Stimulated activated naive CD4-positive, alpha-beta T cell (primary cell): ENCODE measurements at places on chromosomes 5 and 9.
A peak's percentile ranks its signal among the peaks of the same experiment; 100 is the strongest.

DNA sequence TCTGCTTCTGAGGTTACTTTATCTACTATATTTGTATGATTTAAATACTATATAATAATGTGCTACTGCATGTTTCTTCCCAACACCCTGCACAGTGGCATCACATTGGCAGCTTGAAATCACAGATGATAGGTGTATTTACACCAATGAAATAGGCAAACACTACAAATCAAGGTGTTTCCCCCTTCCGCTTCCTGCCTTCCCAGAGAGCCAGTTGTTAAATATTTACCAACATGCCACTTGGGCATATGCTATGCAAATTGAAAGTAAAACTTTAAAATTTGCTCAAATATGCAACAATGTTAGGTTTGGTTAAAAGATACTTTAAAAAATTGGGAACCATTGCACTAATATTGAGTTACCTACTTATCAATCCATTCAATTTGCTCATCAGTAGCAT, 58.2 kb upstream of the SMARCA2 start:
- DNase-seq: no peak

- DNase-seq: peak; percentile 79
These were observed 94.4 kb upstream of the IFNE start for GRCh38 chr9:21576331-21577189.

GRCh38 chr5:83151821-83152220, 74.5 kb downstream of the XRCC4 start:
- DNase-seq: no peak

GRCh38 chr9:126497660-126498275, 116.0 kb upstream of the LMX1B start:
- no peak for DNase-seq

DNA sequence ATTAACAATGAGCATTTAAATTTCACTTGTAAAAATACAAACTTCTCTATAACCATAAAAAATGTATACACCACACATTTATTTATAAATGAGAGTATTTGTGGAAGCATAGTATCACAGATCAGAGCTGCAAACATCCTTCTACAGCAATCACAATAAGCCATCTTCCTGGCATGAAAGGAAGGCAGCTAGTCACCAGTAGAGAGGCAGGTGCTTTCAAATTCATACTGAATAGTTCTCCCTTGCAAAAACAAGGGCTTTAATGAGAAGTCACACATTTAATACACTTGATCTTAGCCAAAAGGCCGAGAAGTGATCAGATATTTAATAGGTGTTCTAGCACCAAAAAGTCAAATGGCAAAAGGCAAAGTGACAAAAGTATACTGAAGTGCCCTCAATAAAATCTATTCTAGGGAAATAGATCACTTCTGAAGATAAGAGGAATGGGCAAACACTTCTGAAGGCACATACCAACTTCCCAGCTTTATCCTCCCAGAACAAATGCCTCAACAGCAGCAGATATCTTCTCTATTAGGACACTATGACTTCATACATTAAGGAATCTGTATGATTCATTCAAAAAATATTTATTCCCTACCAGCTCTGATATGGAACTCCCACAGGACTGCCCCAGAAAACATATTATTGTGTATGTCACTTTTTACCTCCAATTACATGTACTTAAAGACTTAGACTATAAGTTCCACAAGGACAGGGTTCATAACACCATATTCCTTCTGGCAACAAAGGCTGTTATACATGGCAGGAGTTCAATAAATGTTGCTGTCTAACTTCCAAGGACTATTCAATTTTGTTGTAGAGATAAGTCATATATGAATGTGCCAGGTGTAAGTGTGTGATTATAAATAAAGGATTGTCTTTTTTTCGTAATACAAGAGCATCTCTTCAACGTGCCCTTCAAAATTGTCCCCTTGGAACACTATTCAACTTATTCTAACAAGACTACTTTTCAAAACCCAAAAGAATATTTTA, 31.7 kb downstream of the MAPKAP1 start:
- DNase-seq: no peak

GRCh38 chr9:127162864-127163365, 40.5 kb upstream of the ANGPTL2 start:
- no peak for DNase-seq

- no peak for DNase-seq
These were observed 100.1 kb downstream of the CACNA1B start for GRCh38 chr9:137977571-137978261.

- DNase-seq: no peak
These were observed 29.5 kb downstream of the MAMDC2 start for GRCh38 chr9:70073193-70073592.

DNA sequence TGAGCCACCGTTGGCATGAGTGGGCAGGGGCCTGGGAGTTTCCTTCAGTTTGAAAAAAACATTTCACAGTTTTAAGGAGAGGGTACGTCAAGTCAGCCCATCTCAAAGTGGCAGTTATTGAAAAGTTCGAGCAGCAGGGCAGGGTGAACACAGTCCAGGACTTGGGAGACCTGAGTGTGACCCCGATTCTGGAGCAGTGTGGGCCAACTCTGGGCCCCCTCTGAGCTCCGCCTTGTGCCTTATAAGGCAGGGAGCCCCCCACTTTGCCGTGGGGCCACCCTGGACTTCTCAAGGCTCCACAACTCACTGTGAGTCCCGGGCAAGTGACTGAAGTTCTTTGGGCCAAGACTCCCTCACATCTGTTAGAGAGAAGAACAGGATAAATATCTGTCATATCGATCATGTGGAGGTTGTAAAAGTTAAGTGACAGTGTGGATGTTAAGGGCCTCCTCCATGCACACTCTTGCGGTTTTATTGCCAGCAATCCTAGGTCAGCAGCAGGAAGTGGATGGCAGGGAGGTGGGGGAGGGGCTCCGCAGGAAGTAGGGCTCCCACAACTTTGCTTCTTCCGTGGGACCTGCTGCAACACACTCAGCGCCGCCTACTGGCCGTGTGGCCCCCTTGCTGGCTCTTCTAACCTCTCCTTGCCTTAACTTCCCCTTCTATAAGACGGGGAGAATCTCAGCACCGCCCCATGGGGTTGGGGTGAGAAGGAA, 38.4 kb downstream of the HRH2 start:
- DNase-seq: peak; percentile 50

DNA sequence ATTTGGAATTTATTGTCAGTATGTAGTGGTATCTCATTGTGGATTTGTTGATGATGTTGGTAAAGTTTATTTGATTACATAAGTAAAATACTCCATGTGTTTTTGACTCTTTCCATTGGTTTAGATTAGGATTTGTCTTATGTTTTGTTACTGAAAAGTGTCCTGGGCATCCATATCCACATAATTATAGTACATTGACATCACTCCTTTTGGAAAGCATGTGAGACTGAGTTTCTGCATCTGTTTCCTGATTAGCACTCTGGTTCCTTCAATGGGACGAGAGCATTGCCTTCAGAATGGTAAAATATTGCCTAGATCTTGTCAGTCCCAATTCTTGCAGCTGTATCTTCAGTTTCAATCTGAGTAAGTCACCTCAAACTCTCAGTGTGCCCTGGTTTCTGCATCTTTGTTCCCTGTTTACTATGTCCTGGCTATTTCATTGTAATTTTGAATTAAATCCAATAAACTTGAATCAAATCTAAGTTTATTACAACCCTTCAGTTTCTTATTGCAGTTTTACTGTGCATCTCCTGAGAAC, 128.1 kb downstream of the FBXO38 start:
- no peak for DNase-seq

- no peak for DNase-seq
These were observed 186.7 kb downstream of the DCP2 start for GRCh38 chr5:113163328-113163727.

DNA sequence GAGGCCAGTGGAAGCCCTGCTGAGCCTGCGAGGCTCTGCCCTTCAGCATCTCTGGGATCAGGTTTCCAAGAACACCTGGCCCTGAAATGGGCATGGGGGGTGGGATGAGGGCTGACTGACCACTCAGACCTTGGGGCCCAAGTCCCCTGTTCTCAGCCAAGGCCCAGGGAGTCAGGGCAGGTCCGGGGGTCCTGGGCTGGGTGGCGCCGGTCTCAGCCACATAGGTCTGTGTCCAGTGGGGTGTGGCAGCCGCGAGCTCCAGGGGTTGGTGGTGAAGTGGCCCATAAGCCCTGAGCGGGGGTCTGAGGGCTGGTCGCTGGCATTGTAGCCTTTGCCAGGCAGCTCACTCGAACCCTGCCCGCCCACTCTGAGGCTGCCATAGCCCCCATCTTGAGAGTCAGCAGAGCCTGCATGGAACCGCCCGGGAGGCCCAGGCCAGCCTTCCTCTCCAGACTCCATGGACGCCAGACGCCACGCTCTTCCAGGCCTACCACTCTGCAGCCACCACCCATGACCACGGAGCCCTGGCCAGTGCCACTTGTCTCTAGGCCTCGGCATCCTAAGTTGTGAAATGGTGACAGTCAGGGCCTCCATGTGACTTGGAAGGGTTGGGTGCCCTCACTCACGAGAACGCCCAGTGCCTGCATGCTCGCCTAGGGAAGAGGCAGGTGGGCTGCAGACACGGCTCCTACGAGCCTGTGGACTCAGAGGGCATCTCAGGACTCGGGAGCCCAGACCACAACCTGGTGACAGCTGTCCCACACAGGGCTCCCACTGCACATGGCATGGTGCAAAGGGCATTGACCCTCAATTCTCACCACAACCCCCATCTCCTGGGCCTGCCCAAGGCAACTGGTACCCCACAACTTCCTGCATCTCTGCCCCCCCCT, 6.7 kb upstream of the DBH start:
- DNase-seq: no peak

- no peak for DNase-seq
These were observed 46.8 kb upstream of the CLPTM1L start for GRCh38 chr5:1391691-1392090.

DNA sequence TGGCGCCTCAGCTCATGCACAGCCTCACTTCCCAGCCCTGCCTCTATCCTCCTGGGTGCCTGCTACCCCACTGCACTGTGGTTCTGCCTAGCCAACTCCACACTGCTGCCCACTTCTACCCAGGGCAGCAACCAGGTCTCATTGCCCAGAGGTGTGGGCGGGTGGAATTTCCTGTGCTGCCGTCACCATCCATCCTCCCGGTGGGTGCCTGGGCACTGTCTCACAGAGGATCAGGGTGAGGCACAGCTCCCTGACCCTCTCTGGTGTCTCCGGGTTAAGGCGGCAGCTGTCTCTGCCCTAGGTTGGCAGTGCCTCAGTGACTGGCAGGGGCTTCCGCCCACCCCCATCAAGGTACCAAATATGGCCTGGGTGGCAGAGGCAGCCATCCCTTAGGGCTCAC, 4.3 kb upstream of the MTMR12 start:
- no peak for DNase-seq

DNA sequence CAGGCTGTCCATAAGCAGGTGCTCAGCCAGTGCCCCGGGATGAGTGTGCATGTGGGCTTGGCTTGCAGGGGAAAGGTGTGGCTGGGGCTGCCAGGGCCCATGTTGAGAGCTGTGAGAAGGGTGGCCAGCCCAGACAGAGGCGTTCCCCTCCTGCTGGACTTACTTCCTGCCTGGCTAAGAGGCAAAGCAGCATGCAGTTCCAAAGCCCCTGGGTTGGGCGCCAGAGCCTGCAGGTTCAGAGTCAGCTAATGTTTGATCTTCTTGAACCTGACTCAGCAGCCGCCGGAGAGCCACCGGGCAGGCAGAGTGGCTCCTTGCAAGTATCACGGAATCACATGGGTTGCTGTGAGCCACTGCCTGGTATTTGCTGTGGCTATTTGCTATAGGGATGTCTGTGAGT, 168.4 kb upstream of the MAP1B start:
- no peak for DNase-seq

DNA sequence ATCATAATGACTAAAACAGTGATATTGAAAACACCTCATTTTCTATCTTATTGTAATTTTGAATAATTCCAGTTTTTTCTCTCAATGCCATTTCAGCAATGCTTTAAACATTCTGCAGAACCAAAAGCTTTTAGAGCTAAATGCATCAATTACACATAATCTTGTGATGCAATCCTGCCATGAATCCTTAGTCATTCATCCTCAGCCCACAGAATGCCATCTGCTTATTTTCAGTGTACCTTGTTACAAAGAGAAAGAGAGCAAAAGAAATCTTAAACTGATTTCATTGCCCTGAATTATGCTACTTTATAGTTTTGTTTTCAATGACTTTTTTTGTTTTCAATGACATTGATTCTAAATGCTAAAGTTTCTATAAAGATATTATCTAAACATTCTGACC, 1234.8 kb upstream of the C9orf72 start:
- DNase-seq: no peak

GRCh38 chr5:148268566-148268965, at the start of gene SPINK13:
Gene SPINK13, plus strand, starts transcription at chr5:148268794. Its CDS starts 1,279 bp downstream, at chr5:148270073.
- no peak for DNase-seq

- DNase-seq: no peak
These were observed 4.7 kb downstream of the NOTCH1 start for GRCh38 chr9:136541179-136541578.

GRCh38 chr5:138960145-138960692, 85.1 kb upstream of the LRRTM2 start:
- no peak for DNase-seq

DNA sequence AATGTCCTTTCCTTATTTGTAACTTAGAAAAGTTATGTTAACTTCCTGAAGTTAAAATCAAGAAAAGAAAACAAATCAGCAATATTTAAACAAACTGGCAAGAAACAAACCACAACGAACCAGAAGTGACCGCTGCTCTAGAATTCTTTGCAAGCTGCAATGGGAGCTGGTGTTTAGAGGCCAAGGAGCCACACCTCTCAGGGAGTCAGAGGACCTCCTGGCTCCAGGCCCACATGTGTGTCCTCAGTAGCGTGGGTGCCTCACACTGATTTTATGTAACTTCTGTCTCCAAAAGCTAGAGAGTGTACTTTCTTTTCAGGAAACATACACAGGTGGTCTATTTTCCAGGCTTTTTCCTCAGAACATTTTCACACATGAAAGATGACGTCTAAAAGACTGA, 100.4 kb downstream of the IRX2 start:
- no peak for DNase-seq

- no peak for DNase-seq
These were observed 198.2 kb downstream of the SAXO1 start for GRCh38 chr9:18834740-18835361.

DNA sequence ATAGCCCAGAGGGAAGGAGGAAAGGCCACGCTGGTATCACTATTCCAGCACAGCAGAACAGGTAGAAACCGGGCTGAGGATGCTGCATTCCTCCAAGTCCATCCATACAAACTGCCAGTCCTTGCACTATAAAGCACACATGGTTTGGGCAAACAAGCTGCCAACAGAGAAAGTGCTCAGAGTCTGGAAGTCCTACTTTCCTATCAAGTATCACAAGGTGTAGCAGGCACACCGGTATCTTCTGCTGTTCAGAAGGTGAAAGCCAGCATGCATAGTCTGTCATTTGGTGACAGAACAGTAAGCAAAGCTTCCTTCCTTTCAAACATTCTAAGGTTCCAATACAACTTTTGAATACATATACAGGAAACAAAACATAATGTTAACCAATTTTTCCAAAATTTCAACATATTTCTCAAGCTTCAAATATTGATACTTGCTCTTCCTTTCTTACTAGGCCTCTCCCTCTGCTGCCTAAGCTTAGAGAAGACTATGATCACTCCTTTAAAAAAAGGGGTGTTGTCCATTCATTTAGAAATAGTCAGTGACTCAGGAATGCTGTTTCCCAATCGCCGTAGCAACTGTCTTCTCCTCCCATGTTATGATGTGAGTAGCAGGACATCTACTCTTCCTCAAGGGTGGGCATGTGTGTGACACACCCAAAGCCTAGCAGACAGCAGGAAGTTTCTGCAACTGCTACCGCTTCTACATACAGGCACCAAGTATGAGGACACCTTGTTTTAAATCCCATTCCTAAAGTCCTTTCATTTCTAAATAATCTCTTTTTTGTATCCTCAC, 14.7 kb downstream of the DIAPH1 start:
- DNase-seq: peak; percentile 30
